Activated B cell treated with CpG ODN at 0.5 μM for 24 hours (primary cell): ENCODE measurements at places on chromosomes 7 and 10.

DNA sequence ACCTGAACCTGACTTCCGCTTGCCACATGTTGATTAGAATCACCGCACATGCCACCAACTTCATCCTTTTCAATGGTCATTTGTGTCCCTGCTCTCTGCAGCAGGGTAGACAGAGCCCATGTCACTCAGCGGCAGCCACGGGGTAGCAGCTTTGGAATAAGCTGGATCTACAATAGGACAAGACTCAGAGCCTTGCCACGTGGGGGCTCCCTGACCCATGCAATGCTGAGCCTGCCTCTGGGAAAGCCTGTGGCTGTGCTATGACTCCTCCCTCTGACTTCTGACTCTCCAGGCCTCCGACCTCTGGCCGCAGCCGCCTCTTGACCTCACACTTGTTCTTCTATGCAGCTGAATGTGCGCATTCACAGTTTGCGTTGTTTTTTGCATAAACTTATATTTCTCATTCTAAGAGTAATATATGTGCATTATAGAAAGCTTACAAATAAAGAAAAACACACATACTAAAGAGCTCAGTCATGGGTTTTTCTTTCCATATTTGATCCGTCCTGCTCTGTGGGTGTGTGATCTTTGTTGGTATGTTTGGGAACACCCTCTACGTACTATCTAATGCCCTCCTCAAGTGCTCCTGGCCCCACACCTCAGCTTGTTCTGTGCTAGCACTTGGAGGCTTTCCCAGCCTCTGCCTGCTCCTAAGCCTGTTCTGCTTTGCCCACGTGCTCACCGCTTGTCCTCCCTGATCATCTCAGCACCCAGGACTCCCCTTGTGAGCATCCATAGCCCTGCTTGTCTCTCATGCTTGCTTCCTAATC lies 198.0 kb upstream of the MKI67 start:
- DNase-seq = no peak

DNA sequence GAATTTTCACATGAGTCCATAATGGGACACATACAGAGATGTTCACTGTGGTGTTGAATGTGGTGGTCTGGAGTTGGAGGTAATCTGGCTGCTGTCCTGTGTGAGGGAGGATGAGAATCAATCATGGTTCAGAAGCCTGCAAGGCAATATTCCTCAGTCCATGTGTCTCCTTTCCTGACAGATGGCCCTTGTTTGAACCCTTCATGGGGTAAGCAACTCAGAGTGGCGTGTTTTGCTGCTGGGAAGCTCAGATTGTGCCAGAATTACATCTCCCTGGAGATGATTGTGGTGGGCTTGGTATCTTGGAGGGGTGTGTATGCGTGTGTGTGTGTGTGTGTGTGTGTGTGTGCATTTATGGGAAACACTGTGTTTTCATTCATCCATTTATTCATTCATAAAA lies 44.5 kb upstream of the COMTD1 start:
- DNase-seq = no peak

DNA sequence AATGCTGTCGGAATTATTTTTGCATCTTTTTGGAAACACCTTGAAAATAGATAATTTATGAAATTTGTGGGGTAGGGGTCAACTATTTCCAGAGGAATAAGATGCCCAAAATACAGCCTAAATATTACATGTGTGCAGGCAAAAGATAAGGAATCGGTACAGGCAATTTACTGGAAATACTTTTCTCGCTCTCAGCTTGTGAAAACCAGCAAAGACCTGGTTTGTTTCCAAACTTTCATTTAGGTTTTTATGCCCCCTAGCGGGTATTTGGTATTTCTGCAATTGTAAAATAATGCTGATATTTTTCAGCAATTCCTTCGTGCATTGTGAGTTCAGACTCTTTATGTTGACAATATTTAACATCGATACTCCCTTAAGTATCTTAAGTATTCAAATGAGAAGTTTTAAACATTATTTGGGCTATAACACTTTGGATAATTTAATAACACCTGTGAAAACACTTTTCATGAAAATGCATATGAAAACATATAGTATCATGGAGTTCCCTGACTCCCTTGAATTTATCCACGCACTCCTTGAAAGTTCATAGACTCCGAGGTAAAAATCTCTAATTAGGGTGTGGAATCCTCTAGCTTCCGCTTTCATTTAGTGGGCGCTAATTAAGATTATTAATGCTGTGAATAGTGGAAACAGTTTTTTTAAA lies 132.4 kb downstream of the TSPAN12 start:
- no peak for DNase-seq

DNA sequence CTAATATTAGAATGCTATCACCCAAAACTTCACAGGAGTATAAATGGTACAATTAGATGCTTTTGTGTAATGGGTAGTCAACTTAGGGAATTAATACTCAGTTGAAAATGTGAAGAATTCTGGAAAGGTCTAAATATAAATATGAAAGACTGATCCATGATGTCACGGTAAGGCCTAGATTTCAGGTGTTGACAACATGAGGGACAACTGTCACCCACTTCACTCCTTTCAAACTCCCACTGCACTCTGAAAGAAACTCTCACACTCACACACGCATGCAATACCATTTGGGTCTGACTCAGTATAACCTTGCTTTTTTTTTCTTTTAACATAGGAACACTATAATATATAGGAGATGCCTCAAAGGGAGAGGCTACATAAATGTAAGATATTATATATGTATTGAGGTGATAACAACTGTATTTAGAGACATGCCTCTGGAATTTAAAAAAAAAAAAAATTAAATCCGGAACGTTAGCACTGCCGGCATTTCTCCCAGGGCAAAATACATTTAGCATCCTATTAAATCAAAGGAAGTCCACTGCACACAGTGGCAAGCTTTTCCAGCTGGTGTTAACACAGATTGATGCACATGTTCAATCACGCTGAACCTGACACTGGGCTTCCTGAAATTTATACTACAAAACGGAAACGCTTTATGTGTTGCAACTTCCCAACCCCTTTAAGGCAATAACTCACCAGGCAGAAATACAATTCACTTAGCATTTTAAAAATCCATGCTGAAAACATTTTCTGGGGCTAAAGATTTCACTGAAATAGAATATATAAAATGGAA lies 74.9 kb downstream of the RSU1 start:
- no peak for DNase-seq

DNA sequence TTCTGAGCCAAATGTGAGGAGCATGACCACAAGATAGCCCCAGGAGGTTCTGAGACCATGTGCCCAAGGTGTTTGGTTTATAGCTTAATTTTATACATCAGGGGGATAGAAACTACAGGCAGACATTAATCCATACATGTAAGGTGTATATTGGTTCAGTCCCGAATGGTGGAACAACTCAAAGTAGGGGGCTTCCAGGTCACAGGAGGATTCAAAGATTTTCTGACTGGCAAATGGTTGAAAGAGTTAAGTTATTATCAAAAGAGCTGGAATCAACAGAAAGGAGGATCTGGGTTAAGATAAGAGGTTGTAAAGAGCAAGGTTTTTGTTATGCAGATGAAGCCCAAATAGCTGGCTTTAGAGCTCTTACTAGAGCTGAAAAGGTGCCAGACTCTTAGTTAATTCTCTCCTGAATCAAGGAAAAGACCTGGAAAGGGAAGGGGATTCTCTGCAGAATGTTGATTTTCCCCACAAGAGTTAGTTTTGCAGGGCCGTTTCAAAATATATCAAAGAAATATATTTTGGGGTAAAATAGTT lies 640.0 kb downstream of the IPMK start:
- DNase-seq = no peak

GRCh38 chr10:103241262-103242011 lies 4.2 kb upstream of the RPEL1 start:
- no peak for DNase-seq

GRCh38 chr7:134593530-134594392 lies 44.9 kb downstream of the AKR1B15 start:
- DNase-seq = no peak

DNA sequence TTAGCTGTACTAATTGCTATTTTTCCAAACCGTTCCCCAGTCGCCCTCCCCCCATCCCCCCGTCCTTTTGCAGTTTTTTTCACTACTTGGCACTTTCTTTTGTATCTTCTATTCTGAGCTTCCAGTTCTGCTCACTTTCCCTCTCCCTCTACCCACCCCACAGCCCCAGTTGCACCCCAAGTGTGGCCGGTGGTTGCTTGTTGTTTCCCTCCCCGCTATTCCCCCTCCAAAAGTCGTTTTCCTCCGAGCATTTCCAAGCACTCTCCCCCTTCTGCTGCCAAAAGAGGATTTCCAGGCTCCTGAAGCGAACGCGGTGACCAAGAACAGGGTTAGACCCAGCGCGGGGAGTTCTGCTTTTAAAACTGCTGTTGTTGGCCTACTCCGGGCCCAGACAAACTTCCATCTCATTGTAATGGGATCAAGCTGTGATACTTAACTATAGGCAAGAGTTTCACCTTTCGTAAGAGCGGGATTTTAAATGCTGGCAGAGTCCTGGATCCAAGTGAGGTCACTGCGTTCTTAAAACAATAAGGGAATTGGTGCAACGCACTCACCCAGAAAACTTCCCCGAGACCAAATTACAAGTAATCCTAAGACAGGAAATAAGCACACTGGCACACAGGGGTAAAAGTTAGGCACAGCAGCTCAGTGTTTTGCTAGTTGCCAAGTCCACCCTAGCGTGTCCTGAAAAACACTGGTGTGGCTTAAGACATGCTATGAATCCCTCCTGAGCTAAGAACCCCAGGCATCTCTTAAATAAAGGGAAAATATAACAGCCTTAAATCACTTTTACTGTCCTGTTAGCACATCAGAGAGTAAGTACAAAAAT lies 1.5 kb upstream of the RGS10 start:
- DNase-seq = no peak

DNA sequence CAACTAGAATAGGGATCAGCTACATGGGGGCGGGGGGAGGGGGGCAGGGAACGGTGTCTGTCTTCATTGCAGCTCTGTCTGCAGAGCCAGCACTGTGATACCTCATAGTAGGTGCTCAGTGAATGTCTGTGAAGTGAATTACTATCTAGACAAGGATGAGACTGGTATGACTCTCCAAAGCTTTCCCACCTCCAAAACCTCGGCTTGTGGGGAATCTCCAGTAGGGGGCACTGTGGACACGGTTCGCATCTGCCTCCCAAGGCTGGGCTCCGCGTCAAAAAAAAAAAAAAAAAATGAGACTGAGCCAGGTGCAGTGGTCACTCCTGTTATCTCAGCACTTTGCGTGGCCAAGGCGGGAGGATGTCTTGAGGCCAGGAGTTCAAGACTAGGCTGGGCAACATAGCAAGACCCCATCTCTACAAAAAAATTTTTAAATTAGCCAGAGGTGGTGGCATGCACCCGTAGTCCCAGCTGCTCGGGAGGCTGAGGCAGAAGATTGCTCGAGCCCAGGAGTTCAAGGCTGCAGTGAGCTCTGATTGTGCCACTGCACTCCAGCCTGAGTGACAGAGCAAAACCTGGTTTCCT lies 9.6 kb downstream of the TRIM56 start:
- DNase-seq = no peak

GRCh38 chr10:14259696-14260566 lies 70.8 kb downstream of the FRMD4A start:
- DNase-seq = no peak

DNA sequence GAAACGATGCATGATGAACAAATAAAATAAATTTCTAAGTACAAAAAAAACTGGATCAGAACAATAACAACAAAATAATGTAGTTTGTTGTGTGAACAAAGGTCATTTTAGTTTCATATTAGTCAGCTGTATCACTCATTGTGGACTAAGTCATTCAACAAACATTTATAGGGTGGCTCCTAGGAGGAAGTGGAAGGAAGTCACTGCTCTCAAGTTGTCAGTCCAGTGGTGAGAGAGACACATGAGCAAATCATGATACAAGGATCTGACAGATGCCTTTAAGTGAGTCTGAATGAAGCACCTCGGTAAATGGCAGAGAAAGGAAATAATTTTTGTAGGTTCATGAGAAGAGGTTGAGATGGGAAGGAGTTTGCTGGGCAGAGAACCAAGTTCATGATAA lies 56.8 kb downstream of the EPDR1 start:
- no peak for DNase-seq

DNA sequence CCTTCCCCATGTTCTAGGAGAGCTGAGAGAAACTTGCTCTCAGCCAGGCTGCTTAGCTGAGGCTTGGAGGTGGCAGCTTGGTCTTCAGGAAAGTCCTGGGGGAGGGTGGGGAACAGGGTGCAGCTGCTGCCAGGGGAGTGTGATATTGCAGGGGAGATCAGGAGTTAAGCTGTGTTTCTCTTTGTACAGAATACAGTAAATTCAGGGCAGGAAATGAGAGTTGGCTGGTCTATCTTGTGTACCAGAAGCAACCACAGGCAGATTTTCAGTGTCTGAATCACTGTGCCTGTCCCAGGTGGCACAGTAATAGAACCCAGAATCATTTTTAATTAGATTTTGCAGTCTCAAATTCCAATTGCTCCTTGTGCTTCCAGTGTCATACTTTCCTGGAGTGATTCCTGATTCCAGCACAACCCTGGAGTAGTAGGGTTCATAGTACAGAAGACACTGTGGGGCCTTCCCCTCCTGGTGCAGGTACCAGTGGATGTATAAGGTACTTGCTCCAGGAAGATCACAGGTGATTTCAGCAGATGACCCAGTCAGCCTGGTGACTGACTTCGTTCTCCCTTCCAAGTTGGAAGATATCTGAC lies 94.0 kb upstream of the TARP start:
- no peak for DNase-seq

- DNase-seq = no peak
Observed at GRCh38 chr7:129986600-129986999, 33.8 kb upstream of the UBE2H start.

GRCh38 chr10:29685506-29685905 lies 50.7 kb upstream of the SVIL start:
- no peak for DNase-seq

DNA sequence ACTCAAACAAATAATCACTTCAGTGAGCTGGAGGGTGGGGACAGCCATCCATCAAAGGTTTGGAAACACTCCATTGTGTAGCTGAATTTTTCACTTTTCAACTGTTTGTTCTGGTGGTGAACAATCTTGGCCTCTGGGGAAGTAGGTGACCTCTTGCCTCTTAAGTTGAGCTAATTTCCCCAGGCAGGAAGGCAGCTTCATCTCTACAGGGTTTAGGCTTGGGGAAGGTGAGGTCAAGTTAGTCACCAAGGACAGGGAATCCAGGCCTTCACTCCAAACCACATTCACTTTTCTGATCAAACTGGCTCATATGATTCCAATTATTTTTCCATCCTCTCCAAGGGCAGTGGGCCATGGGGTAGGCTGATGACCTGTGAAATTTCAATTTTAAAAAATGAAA lies 138.3 kb upstream of the HABP2 start:
- DNase-seq = no peak
